ELF-1 (cell line): ENCODE measurements at places on chromosomes 6 and 20.

- no peak for DNase-seq
Measured at GRCh38 chr6:26249707-26249956, 115.4 kb upstream of the BTN3A2 start.

DNA sequence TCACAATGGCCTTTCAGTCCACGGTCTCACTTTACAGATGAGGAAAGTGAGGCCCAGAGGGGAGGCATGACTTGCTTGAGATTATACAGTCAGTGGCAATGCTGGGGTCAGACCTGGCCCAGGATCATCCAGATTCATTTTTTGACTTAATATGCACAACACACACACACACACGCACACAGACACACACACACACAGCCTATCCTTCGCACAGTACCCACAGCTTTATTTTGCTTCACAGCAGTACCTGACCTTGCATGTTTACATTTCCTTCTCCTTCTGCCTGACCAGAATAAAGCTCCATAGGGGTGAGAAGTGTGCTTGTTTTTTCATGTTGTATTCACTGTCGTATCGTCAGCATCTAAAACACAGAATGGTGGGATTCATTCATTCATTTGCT, 79.8 kb downstream of the VEGFA start:
- DNase-seq = no peak

DNA sequence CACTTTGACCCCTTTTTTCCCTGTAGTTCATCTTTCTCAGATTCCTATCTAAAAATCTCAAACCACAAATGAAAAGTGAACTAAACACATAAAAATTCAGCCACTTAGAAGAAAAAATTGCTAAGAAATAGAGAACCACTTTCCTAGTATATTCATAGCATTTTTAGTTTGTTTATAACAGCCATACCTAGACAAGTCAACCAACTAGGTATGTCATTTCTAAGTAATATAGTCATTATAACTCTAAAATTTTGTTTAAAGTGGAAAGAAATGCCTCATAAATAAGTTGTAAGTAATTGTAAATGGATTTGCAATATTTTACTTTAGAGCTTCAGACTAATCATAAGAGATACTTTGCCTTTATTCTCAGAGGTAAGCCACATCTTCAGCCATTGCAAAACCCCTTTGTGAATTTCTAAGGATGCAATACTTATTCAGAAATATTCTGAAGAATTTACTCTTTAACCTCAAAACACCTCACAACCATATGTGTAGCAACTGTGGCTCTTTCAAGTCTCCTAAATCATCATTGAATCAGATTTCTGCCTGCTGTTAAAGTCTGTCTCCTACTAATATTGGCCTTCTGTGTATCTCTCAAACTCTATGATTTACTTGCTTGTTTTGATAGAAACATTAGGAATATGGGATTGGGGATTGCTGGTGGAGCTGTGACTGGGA, 6.9 kb upstream of the SUMO4 start:
- DNase-seq = no peak

DNA sequence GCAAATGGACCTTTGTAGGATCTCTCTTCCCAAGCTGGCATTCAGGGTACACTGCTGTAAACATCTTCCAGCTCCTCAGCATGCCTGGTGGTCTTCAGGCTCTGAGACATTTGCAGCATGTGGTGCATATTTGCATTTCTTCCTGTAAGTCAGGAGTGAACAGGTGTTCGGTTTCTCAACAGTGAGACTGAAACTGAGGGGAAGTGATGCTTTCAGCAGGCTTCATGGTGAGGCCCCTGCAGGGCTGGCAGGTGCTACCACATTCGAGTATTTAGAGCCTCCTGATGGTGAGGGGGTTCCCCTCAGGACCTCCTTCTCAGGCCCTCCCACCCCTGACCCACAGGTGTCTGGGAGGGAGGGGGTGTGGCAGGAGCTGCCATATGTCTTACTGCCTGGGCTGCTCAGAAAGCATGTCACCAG, 15.1 kb downstream of the MYBL2 start:
- DNase-seq = no peak

DNA sequence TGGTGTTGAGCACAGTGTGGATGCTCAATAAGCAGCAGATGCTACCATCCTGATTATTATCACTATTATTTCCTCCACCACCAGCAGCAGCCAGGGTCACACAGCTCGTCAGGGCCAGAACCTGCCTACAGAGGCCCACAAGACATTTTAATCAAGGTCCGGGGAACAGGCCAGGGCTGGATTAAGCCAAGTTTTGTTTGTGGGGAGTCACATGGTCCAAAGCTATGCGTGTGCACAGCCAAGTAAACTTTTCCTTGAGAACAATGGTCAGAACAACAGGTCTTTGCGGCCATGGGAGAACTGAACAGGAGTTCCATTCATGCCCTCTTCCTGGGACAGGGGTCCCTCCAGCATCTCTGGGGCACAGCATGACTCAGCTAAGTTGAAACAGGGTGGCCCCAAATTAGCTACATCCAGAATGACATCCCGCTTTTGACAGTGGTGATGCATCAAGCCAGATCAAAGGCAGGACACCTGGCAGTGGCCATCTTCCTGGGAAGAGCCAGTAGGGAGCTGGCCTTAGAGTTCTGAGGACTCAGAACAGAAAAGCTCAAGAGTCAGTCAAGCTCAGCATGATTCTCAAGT, 11.7 kb downstream of the SNTA1 start:
- DNase-seq = no peak

GRCh38 chr6:168542301-168542700, 101.3 kb downstream of the SMOC2 start:
- DNase-seq = no peak

- DNase-seq = no peak
Measured at GRCh38 chr20:46893877-46894578, 615 bp upstream of the EYA2 start.

- no peak for DNase-seq
Measured at GRCh38 chr6:18323935-18324705, 59.8 kb upstream of the DEK start.

GRCh38 chr20:52016022-52016421, 175.6 kb downstream of the ZFP64 start:
- no peak for DNase-seq

DNA sequence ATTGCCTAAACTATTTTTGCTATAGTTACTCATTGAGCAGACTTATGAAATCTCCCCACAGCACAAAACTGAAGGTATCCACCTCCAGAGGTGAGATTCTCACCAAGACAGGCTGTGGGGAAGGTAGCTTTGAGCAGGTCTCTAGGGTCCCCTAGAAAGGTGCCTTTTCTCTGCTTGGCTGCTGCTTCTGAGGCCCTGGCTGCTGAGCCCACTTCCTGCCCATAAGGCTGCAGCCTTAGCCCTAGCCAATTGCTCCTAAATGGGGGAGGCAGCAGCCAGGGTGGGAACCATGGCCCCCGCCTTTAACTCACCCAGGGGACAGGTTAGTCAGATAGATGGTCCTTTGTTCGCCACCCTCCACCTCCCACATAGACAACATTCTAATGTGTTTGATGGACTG, 3.6 kb downstream of the NT5E start:
- no peak for DNase-seq

GRCh38 chr6:142207265-142207877, 60.3 kb downstream of the VTA1 start:
- peak; percentile 74 for DNase-seq

GRCh38 chr6:22362361-22362760, 65.5 kb upstream of the PRL start:
- no peak for DNase-seq

GRCh38 chr6:129890164-129890563, 29.0 kb upstream of the TMEM244 start:
- DNase-seq = no peak

- DNase-seq = no peak
Measured at GRCh38 chr6:16157909-16158308, 29.0 kb downstream of the MYLIP start.

GRCh38 chr6:14811775-14812428, 434.0 kb upstream of the JARID2 start:
- no peak for DNase-seq

DNA sequence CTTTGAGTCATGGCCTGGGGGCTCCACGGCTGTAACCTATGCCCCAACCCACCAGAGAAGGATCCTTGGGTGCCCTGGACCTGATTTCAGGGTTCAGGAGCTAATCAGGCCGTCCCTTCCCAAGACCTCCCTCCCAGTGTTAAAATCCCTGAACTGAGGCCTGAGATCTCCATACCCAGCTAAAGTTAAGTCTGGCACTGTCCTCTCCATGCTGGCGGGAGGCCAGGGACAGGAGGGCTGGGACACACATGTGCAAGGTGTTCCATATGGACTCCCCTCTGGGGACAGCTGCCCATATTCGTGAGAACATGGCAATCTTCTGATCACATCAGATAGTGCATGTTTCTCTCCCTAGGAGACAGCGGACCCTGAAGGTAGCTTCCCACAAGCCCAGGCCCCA, 11.5 kb upstream of the TREML4 start:
- DNase-seq = no peak

DNA sequence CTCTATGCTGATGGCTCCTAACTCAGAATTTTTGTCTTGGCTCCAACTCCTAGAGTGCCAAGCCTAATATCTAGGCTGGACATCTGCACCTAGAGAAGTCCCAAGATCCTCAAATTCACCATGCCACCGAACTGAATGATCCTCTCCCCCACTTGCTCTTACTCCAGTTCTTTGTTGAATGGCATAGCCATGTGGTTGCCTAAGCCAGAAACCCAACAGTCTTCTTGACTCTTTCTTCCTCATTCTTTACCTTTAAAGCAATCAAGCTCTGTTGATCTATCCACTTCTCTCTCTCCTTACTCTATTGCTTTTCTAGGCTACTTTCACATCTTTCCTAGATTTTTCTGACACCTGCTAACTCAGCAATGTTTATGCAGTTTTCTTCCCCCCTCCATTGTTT, 126.5 kb upstream of the FOXO3 start:
- DNase-seq = no peak

DNA sequence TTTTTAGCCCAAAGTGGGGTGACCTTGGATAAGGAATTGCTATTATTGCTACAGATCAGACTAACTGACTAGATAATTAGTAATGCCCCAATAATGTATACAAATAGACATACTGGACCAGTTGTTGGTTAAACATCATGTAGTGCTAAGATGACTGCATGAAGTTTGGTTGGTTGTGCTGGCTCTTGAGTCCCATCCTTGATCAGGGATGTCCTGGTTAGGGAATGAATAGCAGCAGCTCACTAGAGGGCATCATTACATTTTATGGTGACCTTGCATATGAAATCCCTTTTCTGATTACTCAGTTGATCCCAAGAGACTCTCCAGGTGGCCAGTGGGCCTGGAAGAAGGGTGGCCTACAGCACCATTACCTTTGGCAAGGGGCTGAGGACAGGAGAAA, 10.9 kb downstream of the TPBG start:
- DNase-seq = no peak
